ENCODE measurements at places on chromosomes 5 and 9. TPM values are rescaled to one million over a fixed set of nuclear protein-coding genes. Genes with fewer than 3 reads are reported as not detected.

POU4F3 gene
- not detected for total RNA-seq

SHC3 gene
- not detected for total RNA-seq

LCN9 gene
- not detected for total RNA-seq

RETREG1 gene
- 23.3 TPM for total RNA-seq

CCDC183 gene
- total RNA-seq = 0.47 TPM

RNF208 gene
- 7.1 TPM for total RNA-seq

- DNase-seq = no peak
- H3K4me1 ChIP-seq = peaks cover 10% of the 10 kb centered on the region
- H3K4me3 ChIP-seq = no peak overlapping the region
These were observed 22.1 kb downstream of the ELP1 start for GRCh38 chr9:108911820-108912219.

DNA sequence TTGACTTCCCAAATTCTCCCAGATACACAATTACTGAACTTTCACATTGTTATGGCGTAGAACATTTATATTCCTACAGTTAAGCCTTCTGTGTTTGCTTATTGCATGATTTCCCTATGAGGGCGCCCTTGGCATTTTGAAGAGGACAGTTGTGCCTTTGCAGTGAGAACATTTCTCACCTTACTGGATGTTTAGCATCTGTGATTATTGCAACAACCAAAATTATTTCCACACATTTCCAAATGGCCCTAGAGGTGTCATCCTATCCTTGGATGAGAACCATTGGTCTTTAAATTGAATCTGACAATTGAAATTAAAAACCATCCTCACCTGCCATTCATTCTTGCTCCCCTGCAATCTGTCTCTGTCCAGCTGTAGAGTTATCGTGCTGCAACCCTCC is 104.0 kb downstream of the MAMDC2 start:
- H3K27me3 ChIP-seq = peaks cover 6% of the 10 kb centered on the region
- no peak overlapping the region for H3K4me3 ChIP-seq
- DNase-seq = no peak
- H3K27ac ChIP-seq = no peak overlapping the region
- no peaks in the 10 kb centered on the region for H3K36me3 ChIP-seq

GRCh38 chr5:77952636-77953212 is 176.6 kb upstream of the TBCA start:
- no peak overlapping the region for H3K27ac ChIP-seq
- no peaks in the 10 kb centered on the region for H3K36me3 ChIP-seq
- no peaks in the 10 kb centered on the region for H3K4me1 ChIP-seq
- no peak overlapping the region for H3K4me3 ChIP-seq

DNA sequence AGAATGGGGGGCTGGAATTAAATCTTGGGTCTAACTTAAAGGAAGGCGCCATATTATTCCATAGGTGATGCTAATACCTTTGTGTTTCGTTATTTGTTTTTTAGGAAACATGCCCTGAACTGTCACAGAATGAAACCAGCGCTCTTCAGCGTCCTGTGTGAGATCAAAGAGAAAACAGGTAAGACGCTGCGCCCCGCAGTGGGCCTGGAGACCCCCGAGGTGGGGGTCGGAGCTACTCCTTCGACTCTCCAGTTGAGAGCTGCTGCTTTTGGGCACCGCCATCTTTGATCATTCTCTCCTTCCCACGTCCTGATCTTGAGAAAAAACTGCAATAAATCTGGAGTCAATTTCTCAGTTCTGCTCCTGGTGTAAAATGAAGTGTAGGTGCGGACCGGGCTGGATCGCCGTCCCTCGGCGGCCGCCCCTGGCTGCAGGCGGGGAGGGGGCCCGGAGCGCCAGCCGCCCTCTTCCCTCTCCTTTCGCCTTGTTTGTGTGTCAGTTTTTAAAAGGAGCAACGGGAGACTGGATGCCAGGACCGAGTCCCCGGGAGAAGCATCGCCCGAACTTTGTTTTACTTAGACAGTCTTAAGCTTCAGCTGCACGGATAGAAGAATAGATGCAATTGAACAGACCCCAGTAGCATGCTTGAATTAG is 1.4 kb downstream of the PBX3 start:
- peaks cover 3% of the 10 kb centered on the region for H3K36me3 ChIP-seq
- peaks cover 8% of the 10 kb centered on the region for H3K27me3 ChIP-seq
- DNase-seq = peak; percentile 16
- peak overlapping the region; percentile 82 for H3K4me3 ChIP-seq

GRCh38 chr9:124941679-124942561 is 1.0 kb upstream of the GOLGA1 start:
- H3K36me3 ChIP-seq = peaks cover 16% of the 10 kb centered on the region
- peak overlapping the region; percentile 99 for H3K27ac ChIP-seq
- H3K4me1 ChIP-seq = peaks cover 20% of the 10 kb centered on the region

DNA sequence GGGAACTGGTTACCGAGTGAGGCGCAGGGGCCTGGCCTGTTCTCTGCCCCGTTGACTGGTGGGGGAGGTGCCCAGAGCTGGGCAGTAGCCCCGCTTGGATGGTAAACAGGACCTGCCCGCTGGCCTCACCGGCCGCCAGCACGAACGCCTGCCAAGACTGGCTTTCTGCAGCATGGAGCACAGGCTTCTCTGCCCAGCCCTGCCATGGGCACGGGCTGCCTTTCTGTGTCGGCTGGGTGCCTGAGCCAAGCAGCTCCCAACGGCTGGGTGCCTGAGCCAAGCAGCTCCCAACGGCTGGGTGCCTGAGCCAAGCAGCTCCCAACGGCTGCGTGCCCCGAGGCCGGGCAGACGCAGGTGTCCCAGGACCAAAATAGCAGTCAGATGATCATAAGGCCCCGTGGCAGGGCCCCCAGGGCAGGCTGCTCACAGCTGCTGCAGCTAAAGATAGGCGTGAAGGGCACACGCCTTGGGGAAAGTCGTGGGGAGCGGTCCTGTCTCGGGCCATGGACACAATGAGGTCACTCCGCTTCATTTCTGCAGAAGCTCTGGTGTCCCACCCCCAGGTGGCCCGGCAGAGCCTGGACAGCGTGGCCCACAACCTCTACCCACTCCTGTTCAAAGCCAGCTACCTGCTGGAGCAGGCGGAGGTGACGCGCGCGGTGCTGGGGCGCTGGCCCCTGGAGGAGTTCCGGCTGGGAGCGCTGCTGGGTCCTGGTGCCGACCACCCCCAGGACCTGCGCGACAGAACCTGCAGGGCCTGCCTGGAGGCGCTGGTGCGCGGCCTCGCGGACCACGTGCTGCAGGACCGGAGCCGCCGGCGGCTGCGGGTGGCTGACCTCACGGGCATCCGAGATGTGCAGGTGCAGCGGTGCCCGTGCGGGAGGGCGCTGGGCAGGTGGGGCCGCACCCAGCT is at the start of gene LRRC14B:
Gene LRRC14B (plus strand): TSS at position 460 of the 913 bp plus-strand sequence. CDS start 44 bp downstream, at position 504.
- DNase-seq = peak; percentile 51
- peaks cover 3% of the 10 kb centered on the region for H3K27me3 ChIP-seq
- H3K36me3 ChIP-seq = no peaks in the 10 kb centered on the region
- H3K4me3 ChIP-seq = no peak within 1 kb of the TSS
- H3K27ac ChIP-seq = no peak within 1 kb of the TSS
- H3K4me1 ChIP-seq = peaks cover 14% of the 10 kb centered on the region

GRCh38 chr5:151271336-151271735 is 18.4 kb downstream of the GM2A start:
- no peak for DNase-seq
- H3K27ac ChIP-seq = no peak overlapping the region
- peaks cover 9% of the 10 kb centered on the region for H3K36me3 ChIP-seq
- no peaks in the 10 kb centered on the region for H3K27me3 ChIP-seq

DNA sequence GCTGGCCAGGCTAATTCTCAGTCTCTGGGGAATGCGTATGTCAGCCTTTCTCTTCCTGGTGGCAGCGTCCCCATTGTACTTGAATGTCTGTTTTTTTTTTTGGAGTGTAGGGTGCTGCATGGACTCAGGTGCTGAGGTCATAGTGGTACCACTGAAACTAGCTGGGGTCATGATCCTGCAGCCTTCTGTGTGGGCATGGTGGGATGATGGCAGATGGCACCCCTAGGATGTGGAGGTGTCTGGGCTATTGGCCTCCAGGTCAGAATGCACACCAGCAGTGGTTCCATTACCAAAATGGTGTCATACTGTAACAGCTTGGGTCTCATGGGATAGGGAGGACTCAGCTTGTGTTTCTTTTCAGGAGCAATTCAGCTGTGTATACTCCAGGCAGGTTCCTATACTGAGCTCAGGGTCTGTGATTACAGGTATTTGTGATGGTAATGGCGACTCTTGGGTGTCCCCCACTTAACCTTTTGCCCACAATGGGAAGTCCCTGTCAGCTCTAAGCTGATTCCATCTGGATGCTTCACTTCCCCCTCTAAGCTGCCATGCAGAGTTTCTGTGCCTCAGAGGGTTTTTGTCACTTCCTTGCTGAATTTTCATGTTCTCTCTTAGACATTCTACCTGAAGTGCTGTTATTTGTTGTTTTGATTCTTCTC is 17.9 kb downstream of the HSD17B4 start:
- no peak overlapping the region for H3K4me3 ChIP-seq
- peaks cover 43% of the 10 kb centered on the region for H3K36me3 ChIP-seq
- no peaks in the 10 kb centered on the region for H3K27me3 ChIP-seq
- H3K4me1 ChIP-seq = peaks cover 9% of the 10 kb centered on the region
- DNase-seq = no peak
- no peak overlapping the region for H3K27ac ChIP-seq

GRCh38 chr5:31815376-31815775 is 176.4 kb downstream of the PDZD2 start:
- no peaks in the 10 kb centered on the region for H3K36me3 ChIP-seq
- H3K27me3 ChIP-seq = no peaks in the 10 kb centered on the region
- DNase-seq = no peak
- no peak overlapping the region for H3K27ac ChIP-seq

DNA sequence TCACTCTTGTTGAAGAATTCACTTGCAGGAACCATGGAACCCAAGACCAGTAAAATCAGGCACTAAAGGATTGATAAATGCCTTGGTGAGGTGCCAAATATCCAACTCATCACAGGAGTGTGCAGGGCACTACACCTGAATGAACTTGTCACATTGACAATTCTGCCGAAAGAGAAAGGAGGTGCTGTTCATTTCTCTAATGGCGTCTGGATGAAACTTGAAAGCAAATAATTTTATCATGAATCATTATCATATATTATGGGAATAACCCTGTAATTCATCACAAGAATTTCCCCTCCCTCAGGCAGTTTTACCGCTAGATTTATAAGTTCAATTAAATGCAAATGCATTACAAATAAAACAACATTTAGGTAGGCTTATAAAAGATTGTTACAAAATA is 360.0 kb downstream of the GLIS3 start:
- DNase-seq = no peak
- no peak overlapping the region for H3K4me3 ChIP-seq
- H3K27me3 ChIP-seq = peaks cover 18% of the 10 kb centered on the region
- H3K4me1 ChIP-seq = no peaks in the 10 kb centered on the region

DNA sequence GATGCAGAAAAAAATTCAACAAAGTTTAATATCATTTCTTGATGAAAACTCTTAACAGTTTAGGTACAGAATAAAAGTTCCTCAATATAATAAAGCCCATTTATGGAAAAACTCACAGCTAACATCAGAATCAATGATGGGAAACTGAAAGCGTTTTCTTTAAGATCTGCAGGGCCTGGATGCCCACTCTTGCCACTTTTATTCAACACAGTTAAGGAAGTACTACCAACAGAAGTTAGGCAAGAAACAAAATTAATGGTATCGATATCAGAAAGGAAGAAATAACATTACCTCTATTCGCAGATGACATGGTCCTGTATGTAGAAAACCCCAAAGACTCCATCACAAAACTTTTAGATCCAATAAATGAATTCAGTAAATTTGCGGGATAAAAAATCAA is 542.4 kb upstream of the RGMB start:
- no peak overlapping the region for H3K27ac ChIP-seq
- DNase-seq = no peak
- H3K36me3 ChIP-seq = no peaks in the 10 kb centered on the region
- no peak overlapping the region for H3K4me3 ChIP-seq

DNA sequence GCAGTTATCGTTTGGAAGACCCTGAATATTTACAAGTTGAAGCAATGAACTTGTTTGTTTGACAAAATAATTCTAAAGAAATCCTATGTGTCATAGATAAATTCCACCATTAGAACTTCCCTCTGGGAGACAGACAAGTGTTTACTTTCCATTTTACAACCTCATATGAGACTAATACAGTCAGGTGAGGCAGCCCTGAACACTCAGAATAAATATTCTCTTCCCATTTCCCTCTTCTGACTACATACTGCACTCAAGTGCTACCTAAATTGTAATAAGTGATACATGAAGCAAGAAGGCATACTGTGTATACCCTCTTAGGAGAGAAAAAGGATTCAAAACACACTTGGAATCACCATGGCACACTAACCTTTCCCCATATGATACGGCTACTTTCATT is 6.8 kb downstream of the RASEF start:
- H3K27ac ChIP-seq = no peak overlapping the region
- no peaks in the 10 kb centered on the region for H3K36me3 ChIP-seq
- no peaks in the 10 kb centered on the region for H3K4me1 ChIP-seq
- H3K4me3 ChIP-seq = no peak overlapping the region
- no peak for DNase-seq

- H3K27ac ChIP-seq = no peak overlapping the region
- DNase-seq = no peak
- H3K36me3 ChIP-seq = no peaks in the 10 kb centered on the region
- H3K4me3 ChIP-seq = no peak overlapping the region
- no peaks in the 10 kb centered on the region for H3K4me1 ChIP-seq
These were observed 51.7 kb downstream of the LPAR1 start for GRCh38 chr9:110986529-110986928.

- peaks cover 18% of the 10 kb centered on the region for H3K4me1 ChIP-seq
- H3K4me3 ChIP-seq = no peak overlapping the region
- no peak for DNase-seq
These were observed 10.0 kb downstream of the HOMER1 start for GRCh38 chr5:79503794-79504495.

DNA sequence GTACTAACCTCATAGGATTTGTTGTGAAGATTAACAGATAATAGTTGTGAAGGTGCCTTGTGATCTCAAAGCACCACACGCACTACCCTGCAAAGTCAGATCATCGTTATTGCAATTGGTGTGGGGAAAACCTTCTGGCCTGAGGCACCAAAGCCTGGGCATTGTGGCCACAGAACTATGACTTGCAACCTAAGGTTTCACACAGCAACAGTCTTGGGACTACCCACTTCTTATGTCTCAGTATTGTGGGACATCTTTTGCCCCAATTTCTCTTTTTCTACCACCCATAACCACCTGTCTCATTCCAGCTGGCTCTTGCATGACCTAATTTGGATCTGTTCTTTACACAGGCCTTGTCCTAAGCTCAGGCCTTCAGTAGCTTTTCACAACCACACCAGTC is 247.8 kb upstream of the NR4A3 start:
- no peak overlapping the region for H3K4me3 ChIP-seq
- peaks cover 1% of the 10 kb centered on the region for H3K27me3 ChIP-seq
- no peaks in the 10 kb centered on the region for H3K4me1 ChIP-seq
- H3K27ac ChIP-seq = no peak overlapping the region
- H3K36me3 ChIP-seq = no peaks in the 10 kb centered on the region

DNA sequence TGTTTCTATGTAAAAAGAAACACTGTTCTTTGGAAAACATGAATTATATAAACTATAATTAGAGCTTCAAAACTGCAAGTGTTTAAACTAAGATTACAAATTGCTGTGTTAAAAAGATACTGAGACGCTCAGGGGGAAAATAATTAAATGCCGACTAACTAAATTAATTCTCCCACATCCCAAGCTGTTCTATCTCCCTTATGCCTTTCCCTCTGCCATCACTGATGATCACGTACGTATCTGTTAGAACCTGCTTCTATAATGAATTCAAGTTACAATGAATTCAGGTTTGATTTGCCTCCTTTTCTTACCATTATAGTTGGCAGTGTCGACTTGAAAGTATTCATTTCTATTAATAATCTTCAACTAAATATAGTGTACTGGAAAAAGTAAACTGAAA is 349.9 kb upstream of the CDH6 start:
- H3K27me3 ChIP-seq = no peaks in the 10 kb centered on the region
- H3K27ac ChIP-seq = no peak overlapping the region
- H3K4me1 ChIP-seq = no peaks in the 10 kb centered on the region
- H3K36me3 ChIP-seq = no peaks in the 10 kb centered on the region
- no peak overlapping the region for H3K4me3 ChIP-seq

Data from activated CD4-positive, alpha-beta T cell treated with anti-CD3 and anti-CD28 coated beads for 36 hours (primary cell).